ENCODE measurements at places on chromosomes 5 and 9. TPM values are rescaled to one million over a fixed set of nuclear protein-coding genes. Genes with fewer than 3 reads are reported as not detected.

GRCh38 chr5:52804981-52805380 is 17.3 kb downstream of the ITGA1 start:
- ATAC-seq: no peak

DNA sequence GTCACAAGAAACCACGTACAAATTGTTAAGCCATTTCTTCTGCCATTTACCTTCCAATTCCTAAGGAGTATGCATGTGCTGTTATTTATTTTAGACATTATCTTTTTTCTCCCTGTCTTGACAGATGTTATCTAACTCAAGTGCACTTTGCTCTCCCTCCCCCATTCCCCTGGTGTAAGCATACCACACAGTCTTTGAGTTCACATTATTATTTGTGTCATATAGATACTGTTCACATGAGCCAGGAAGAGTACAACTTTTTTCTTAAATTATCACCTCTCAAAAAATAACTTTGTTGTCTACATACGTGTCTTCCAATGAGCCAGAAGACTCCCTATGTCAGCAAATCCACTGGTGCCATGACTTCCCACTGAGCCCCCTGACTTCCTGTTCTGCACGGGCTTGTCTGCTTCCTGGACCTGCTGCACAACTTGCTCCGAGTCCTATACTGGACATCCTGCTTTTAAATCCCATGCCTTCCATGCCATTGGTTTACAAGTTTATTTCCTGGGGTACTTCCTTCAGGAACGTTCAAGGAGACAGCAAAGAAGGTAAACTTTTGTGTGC is 19.9 kb upstream of the FAM120A start:
- no peak for ATAC-seq

DNA sequence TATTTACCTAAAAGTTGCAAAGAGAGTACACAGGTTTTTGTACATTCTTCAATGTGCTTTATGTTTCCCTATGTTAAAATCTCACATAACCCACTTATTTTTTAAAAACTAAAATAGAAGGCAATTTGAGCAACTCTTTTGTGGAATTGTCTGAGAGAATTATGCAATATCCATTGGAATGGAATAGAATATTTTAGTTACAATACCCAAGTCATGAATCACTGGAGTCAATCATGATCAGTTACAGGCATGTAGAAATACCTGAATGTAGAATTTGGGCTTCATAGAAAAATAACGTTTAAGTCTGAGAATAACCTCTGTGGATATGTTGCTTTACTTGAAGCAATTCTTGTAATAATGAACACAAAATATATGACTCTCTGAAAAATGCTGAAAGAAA is 143.3 kb downstream of the FGF10 start:
- ATAC-seq: no peak

- ATAC-seq: no peak
These were observed 23.9 kb downstream of the MEGF9 start for GRCh38 chr9:120690372-120690771.

GRCh38 chr5:93681432-93681831 is 60.0 kb downstream of the POU5F2 start:
- no peak for ATAC-seq

GRCh38 chr5:147557876-147558745 is 48.2 kb upstream of the DPYSL3 start:
- no peak for ATAC-seq

DNA sequence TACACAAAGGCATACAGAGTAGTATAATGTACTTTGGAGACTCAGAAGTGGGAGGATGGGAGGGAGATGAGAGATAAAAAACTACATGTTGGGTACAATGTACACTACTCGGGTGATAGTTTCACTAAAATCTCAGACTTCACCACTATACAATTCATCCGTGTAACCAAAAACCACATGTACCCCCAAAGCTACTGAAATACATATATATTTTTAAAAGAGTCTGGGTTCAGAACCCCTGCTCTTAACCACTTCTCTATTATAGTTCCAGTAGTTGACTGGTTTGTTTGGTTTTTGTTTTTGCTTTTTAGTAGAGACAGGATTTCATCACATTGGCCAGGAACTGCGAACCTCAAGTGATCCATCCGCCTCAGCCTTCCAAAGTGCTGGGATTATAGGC is 22.6 kb downstream of the SGTB start:
- no peak for ATAC-seq

GRCh38 chr5:157460921-157461792 is 1.1 kb downstream of the NIPAL4 start:
- ATAC-seq: no peak

DNA sequence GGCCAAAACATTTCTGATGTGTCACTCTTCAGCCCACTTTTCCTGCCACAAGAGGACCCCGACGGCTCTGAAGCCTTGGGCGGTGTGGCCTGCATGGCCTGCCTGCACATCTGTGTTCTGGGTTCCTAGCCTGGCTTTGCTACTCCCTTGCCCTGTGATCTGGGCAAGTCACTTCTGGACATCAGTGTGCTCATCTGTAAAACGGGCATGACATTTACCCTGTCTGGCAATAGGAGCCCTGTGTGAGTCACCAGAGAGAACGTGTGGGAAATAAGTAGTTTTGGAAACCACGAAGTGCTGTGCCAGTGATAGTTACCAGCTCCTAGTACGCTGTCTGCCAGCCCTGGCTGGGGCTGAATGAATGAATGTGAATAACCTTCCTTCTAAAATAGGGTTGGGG is 90.8 kb downstream of the MACROH2A1 start:
- ATAC-seq: no peak

DNA sequence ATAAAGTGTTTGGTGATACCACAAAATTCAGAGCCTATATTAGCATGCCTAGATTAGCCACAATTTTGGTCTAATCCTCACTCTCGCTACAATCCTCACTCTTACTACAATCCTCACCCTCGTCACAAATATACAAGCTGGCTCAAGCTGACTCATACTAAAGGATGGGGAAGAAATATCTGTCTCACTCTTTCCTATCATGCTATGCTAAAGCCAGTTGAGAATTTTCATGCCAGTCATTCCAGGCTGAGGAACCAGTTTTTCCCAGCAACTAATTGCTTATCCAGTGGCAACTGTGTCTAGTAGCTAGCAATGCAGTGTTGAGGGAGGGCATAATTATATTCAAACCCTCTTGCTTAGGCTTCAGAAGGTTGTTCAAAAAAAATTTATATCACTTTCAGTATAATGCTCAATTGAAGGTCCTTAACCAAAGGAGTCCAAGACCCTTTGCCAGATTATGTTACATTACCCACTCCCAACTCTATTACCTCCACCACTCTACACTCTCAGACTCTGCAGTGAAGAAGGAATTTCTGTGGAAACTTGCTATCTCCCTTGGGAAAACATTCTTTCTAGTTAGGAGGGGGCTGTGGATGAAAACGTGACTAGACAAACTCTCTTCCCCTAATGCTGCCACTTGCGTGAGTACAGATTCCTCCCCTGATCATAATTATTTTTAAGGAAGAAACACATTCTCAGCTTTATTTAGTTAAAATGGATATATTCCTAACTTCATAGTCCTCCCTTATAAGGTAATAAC is 810.3 kb upstream of the ACO1 start:
- peak; percentile 96 for ATAC-seq

GRCh38 chr9:77726289-77726688 is 78.2 kb upstream of the GNA14 start:
- ATAC-seq: no peak

DNA sequence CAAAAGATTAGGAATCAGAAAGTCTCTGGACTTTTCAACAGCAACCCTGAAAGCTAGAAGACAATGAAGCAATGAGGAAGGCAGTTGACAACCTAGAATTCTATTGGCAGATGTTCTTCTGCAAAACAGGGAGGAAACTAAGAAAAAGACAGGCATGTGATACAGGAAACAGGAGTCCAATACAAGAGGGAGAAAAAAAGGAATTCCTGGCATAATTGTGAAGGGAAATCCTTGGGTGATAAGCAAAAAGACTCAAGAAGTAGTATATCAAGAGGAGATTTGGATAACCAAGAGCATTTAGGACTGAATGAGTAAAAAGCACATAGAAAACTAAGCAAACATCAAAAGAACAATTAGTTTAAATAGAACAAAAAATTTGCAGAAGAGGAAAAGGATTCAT is 58.6 kb downstream of the LPAR1 start:
- ATAC-seq: no peak

- ATAC-seq: no peak
These were observed 84.7 kb downstream of the EDIL3 start for GRCh38 chr5:84299959-84300358.

DNA sequence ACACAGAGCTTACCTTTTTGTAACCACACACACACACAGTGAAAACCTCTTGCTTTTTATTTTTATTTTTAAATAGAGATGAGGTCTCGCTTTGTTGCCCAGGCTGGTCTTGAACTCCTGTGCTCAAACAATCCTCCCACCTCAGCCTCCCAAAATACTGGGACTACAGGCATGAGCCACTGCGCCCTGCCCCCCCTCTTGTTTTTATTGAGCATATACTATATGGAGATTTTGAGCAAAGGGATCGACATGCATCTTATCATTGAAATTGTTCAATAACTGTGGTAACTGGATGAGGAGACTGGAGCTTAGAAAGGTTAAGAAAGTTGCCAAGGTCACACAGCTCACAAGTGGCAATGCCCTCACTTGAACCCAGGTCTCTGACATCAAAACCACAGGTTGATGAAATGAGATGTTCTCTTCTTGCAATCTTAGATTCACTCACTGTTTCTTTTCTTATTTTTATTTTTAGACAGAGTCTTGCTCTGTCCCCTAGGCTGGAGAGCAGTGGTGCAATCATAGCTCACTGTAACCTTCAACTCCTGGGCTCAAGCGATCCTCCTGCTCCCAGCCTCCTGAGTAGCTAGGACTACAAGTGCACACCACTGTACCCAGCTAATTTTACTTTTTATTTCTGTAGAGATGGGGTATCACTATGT is 26.8 kb upstream of the STXBP1 start:
- no peak for ATAC-seq

- ATAC-seq: peak; percentile 95
These were observed 20.2 kb downstream of the IGIP start for GRCh38 chr5:140145818-140146522.

GRCh38 chr5:96226941-96227552 is 206.0 kb downstream of the PCSK1 start:
- ATAC-seq: peak; percentile 73

GRCh38 chr9:9846557-9846956 is 766.2 kb downstream of the PTPRD start:
- ATAC-seq: no peak

GRCh38 chr5:84016085-84016484 is 295.4 kb upstream of the HAPLN1 start:
- no peak for ATAC-seq

- no peak for ATAC-seq
These were observed 163.5 kb upstream of the MSX2 start for GRCh38 chr5:174560861-174561260.

- ATAC-seq: no peak
These were observed 820.8 kb upstream of the EDIL3 start for GRCh38 chr5:85205430-85205829.

Gene IL4
- not detected for total RNA-seq

Gene FST
- 35.3 TPM for total RNA-seq

Gene FBXL7
- 3.9 TPM for total RNA-seq

Gene BARHL1
- total RNA-seq: 0.80 TPM

Gene PIP5KL1
- 6.5 TPM for total RNA-seq

Gene HTR1A
- 0.38 TPM for total RNA-seq

Data from motor neuron (in vitro differentiated cells).